PC-9 (cell line): ENCODE measurements at places on chromosomes 2 and 18. TPM values are rescaled to one million over a fixed set of nuclear protein-coding genes. Genes with fewer than 3 reads are reported as not detected.

Gene IGFBP2
- total RNA-seq = 106 and 133 TPM in 2 replicates

Gene GDF7
- total RNA-seq = 0.04 TPM in 1 of 2 replicates, not detected in the other

Gene SULT1C4
- not detected in 2 replicates for total RNA-seq

Gene DCC
- total RNA-seq = not detected in 2 replicates

Gene CYP1B1
- total RNA-seq = 36.3 and 39.4 TPM in 2 replicates

Gene METTL8
- total RNA-seq = 21.8 and 24.3 TPM in 2 replicates

Gene RNF144A
- total RNA-seq = 0.94 and 1.1 TPM in 2 replicates

Gene ABCB11
- not detected in 2 replicates for total RNA-seq

Gene GALNT13
- total RNA-seq = 3.6 and 4.0 TPM in 2 replicates

Gene REEP1
- total RNA-seq = 0.25 and 0.31 TPM in 2 replicates

Gene LYG2
- not detected in 2 replicates for total RNA-seq

Gene ECEL1
- not detected in 2 replicates for total RNA-seq

Gene NLRC4
- total RNA-seq = not detected in 2 replicates

Gene IL36G
- not detected in 2 replicates for total RNA-seq

Gene XIRP2
- total RNA-seq = not detected in 2 replicates

Gene C18orf54
- total RNA-seq = 6.7 and 7.6 TPM in 2 replicates

Gene FOXD4L1
- total RNA-seq = 0.28 and 0.43 TPM in 2 replicates

Gene NEU2
- total RNA-seq = not detected in 2 replicates

Gene ANKRD62
- total RNA-seq = 0.20 TPM in 1 of 2 replicates, not detected in the other

Gene ST8SIA5
- total RNA-seq = not detected in 2 replicates

Gene RUFY4
- not detected in 2 replicates for total RNA-seq

Gene FIGN
- total RNA-seq = 3.1 and 7.4 TPM in 2 replicates

Gene SLC4A5
- 1.2 TPM in 1 of 2 replicates, not detected in the other for total RNA-seq

Gene DOK6
- total RNA-seq = not detected in 2 replicates

Gene KLF7
- total RNA-seq = 12.5 and 20.0 TPM in 2 replicates

Gene LYPD6B
- total RNA-seq = 10.0 and 12.7 TPM in 2 replicates

Gene FSHR
- not detected in 2 replicates for total RNA-seq

Gene CRYGB
- total RNA-seq = not detected in 2 replicates
